Cerebellar nuclear complex (tissue), 1 donor: ENCODE measurements at places on chromosomes 12 and 14.

DNA sequence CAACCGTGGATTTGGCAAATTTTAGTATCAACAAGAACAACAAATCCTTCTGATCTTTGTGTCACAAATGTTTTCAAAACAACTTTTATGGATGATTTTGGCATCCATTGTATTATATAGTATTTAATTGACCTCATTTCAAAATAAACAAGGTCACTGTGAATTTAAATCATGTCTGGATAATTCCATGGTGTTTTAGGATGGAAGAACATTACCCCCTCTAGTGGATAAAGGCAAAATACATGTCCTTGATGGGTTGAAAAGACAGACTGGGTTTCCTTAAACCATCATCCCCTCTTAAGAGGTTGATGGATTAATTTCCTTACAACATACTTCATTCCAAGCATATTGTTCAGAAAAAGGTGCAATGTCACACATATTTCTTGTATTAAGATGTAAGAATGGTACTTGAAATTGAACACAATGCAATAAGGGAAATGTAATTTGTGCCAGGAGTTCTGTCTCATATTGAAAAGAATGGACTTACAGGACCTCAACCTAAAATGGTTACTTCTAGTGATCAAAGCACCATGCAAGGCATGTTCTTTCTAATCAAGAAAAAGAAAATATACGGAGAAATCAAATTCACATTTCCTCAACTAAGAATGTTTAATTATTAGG lies 352.0 kb downstream of the BCAT1 start:
- DNase-seq: no peak

GRCh38 chr12:94297096-94297699 lies 148.8 kb downstream of the PLXNC1 start:
- DNase-seq: no peak

DNA sequence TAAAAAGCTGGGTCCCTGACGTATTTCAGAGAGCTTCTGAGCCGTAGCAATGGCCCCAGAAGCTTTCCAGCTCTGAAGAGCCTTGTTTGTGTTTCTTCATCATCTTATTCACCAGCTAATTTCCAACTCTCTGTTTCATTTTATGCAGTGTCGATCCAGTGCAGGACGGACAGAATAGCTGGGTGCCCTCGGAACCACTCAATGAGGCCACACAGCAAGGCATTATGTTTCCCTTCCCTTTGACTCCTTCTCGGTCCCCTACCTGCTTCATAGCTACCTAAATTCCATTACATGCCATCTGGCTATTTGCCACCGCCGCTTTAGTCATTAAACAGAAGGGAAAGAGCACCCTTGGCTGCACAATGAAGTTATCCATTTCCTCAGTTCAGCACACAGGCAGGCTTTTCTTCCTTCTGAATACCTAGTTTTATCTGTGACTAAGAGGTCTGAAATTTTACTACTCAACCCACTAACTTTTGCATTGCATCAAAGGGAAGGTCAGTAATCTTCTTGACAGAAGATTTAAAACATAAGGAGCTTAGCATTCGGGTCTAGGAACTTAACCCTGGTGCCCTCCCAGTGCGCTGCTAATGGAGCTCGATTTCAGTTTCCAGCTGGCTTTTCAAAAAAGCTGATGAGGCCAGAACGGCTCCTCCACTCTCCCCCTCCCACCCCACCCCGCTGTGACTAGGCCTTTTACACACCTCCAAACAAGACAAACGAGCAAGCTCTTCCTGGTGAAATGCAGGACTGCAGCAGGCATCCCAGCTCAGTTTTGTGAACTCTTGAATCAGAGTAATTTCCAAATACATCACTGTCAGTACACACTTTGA lies 176.8 kb downstream of the GXYLT1 start:
- DNase-seq: no peak

DNA sequence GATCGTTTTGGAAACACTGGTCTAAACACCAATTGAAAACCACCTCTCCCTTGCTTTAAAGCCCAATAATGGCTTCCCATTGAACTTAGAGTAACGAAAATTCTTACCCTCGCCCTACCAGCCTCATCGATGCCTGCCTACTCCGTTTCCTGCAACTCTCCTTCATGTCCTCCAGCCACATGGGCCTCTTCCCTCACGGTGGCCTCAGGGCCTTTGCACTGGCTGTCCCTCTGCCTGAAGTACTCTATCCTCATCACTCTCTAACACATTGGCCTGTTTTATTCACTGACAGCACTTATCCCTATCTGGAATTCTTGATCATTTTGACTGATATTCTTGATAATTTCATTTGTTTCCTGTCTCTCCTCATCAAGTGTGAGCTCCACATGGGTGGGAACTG lies 46.8 kb downstream of the MOK start:
- no peak for DNase-seq

GRCh38 chr14:61262082-61262481 lies 19.1 kb downstream of the TMEM30B start:
- no peak for DNase-seq

DNA sequence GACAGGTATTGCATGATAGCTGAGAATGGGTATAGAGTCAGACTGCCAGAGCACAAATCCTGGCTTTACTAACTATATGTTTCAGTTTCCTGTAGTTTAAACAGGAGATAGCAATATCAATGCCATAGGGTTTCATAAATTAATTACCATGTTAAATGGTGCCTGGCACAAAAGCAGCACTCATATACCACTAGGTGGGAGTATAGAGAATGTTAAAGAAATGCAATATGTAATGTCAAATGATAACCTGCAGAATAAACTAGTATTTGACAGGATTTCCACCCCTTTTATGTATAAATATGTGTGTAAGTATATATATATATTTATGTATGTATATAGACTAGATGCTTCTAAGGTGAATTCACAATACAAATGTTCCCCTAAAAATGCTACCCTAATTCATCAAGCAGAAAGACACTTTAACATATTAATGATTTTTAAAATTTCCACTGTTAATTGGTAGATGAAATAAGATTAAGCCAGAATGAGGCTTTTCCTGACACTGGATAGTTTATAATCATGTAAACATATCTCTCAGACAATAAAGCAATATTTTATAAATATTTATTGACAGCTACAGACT lies 8.6 kb downstream of the WDR89 start:
- DNase-seq: no peak

- no peak for DNase-seq
Measured at GRCh38 chr12:79689477-79690141, 1.2 kb downstream of the PAWR start.

- no peak for DNase-seq
Measured at GRCh38 chr14:23984891-23985602, 3.7 kb upstream of the DHRS4L2 start.

- DNase-seq: no peak
Measured at GRCh38 chr14:96055065-96055752, 16.0 kb downstream of the C14orf132 start.

DNA sequence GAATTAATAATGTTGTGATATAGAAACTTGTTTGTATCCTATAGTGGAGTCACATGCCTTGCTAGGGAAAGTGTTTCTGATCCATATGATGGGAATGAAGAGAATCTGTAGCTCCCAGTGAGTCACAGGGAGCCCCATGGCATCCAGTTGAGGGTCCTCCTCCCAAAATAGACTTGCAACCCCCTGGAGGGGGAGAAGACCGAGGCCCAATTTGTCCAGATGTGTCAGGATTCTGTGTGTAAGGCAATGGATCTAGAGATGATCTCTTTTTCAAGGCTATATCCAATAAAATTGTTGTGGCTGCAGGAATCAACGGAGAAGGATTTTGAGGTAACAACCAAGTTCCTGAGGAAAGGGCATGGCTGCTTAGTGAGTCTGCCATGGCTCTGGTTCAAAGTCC lies 121.8 kb downstream of the BCL11B start:
- no peak for DNase-seq

DNA sequence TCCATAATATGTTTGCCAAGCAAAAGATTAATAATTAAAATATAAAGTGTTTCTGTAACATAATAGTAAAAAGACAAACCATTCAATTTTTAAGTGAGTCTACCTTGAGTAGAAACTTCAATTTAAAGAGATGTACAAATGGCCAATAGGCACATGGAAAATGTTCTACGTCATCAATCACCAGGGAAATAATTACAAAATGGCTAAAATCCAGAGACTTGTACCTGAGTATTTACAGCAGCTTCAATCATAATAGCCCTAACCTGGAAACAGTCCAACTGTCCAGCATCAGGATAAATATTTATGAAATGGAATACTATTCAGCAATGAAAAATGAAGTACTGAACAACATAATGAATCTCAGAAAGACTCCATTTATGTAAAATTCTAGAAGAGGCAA lies 95.5 kb upstream of the FAR2 start:
- no peak for DNase-seq

- no peak for DNase-seq
Measured at GRCh38 chr12:110271015-110271414, 10.0 kb upstream of the ATP2A2 start.

DNA sequence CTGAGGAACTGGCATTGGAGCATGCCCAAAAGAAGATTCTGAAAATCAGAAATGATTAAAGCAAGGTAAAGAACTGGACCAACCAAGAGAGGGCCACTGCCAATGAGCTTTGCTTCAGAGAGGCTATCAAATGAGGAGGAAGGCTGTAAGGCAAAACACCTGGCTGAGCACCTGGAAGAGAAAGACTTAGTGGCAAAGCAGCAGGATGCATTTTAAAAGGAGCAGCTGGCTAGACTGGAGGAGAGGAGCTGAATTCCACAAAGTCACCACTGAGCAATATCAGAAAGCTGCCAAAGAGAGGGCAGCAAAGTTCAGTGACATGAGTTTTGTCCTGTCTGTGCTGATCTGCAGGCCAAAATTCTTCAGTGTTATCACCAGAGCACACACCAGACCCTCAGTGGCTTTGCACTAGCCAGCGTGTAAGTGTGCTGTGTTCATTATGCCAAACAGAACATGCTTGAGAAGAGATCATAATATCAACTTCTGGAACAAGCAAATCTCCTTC lies 338.7 kb downstream of the TRHDE start:
- DNase-seq: no peak

DNA sequence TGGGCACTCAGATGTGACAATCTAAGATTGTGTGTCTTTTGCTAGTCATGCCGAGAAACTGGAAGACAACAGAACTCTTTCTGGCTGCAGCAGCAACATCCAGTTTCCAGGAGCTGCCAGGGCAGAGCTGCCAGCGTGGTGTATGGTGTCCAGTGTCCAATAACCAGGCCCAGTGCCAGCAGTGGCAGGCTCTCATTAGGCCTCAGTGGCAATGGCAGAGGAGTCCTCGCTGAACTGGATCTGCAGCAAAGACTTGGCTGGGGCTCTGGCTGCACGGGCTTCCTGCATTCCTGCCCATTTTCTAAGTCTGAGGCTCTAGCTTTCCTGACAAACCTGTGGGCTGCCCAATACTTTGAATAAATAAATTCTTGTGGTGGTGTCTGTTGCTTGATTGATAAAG lies 26.2 kb upstream of the PPM1A start:
- no peak for DNase-seq

GRCh38 chr12:131570596-131570995 lies 140.3 kb upstream of the SFSWAP start:
- no peak for DNase-seq

DNA sequence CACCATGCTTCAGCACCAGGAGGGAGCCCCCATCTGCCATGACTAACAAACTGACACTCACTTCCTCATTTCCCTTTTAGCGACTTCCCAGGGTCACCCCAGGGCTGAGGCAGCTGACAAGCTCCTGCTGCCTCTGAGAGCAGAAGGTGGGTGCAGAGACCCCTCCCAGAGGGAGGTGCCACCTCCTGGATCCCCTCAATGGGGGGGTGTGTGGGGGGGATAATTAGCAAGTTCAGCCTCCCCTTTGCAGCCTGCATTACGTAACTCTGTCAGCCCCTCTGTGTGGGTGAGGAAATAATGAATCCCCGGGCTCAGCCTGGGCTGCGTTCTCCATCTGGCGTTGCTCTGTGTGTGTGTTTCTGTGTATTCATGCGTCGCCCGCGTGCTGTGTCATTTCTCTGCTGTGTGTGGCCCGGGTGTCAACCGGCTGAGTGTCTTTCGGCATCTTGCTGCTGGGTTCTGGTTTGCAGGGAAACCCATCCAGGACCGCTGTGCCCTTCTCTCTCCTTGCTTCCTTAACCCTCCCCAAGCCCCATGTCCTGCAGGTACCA lies 28.0 kb downstream of the NOS1 start:
- no peak for DNase-seq

- no peak for DNase-seq
Measured at GRCh38 chr14:105249182-105250007, 1.1 kb downstream of the BTBD6 start.

DNA sequence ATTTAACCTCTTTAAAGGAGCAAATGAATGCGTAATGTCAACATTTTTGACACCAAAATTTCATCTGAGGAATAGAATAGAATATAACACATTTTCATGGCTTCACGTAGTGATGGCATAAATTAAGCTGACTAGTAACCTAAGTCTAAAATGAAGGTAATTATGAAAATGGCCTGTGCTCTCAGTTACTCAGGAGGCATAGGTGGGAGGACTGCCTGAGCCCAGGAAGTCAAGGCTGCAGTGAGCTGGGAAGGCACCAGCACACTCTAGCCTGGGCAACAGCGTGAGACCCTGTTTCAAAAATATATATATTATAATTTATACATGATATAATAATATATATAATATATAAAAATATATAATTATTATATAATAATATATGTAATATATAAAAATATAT lies 383.2 kb upstream of the ATP2B1 start:
- DNase-seq: no peak
